Transverse colon (tissue), 4 donors: ENCODE measurements at places on chromosomes 5 and 9. TPM values are rescaled to one million over a fixed set of nuclear protein-coding genes. Genes with fewer than 3 reads are reported as not detected.

- no peak for DNase-seq
Measured at GRCh38 chr5:164748861-164749260, 1243.4 kb downstream of the MAT2B start.

- DNase-seq, result no peak
Measured at GRCh38 chr5:68918306-68918705, 175.5 kb upstream of the SLC30A5 start.

DNA sequence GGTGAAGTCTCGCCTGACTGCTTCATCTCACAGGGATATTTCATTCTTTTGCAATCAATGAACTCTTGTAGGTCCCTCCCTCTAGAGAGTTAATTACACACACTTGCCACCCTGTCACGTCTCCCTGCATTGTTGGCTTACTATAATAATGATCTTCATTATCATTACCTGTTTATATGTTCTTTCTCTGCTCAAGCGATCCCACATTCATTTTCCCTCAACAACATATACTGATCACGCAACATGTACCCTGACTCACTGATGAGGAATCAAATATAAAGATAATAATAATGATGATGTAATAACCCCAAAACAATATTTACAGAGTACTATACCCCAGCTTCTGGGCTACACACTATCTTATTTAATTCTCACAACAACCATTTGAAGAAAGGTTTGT, 88.5 kb downstream of the FEM1C start:
- no peak for DNase-seq

The PCDHGA9 gene
- 1.2 TPM for total RNA-seq

The TLX3 gene
- total RNA-seq, result not detected
